Colonic mucosa (tissue), 4 donors: ENCODE measurements at places on chromosomes 5 and 9. TPM values are rescaled to one million over a fixed set of nuclear protein-coding genes. Genes with fewer than 3 reads are reported as not detected.
A peak's percentile ranks its signal among the peaks of the same experiment; 100 is the strongest.

- no peak for DNase-seq
Measured at GRCh38 chr9:93595861-93596365, 19.5 kb downstream of the PHF2 start.

- no peak for DNase-seq
Measured at GRCh38 chr5:33287242-33287641, 153.5 kb upstream of the TARS1 start.

- no peak for DNase-seq
Measured at GRCh38 chr5:67686746-67687145, 490.1 kb upstream of the CD180 start.

GRCh38 chr5:177546258-177546741 is 8.1 kb downstream of the FAM193B start:
- peak; percentile 29 for DNase-seq

- no peak for DNase-seq
Measured at GRCh38 chr5:170131235-170131634, 25.5 kb downstream of the FOXI1 start.

DNA sequence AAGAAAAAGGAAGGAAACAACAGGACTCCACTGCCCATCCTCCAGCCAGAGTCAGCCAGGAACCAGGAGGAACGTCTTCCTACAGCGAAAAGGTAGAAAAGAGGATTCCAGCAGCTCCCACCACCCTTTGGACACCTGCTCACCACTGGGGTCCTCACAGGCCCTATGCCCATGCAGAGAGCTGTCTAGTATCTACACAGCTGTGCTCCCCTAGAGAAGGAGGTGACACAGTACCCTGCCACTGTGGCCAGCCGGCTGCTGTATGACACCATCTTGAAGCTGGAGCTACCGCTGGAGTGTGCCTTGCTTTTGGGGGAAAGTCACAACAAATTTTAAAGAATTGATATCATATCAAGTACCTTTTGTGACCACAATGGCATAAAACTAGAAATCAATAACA is 92.6 kb downstream of the GTF3C4 start:
- DNase-seq = peak; percentile 4

DNA sequence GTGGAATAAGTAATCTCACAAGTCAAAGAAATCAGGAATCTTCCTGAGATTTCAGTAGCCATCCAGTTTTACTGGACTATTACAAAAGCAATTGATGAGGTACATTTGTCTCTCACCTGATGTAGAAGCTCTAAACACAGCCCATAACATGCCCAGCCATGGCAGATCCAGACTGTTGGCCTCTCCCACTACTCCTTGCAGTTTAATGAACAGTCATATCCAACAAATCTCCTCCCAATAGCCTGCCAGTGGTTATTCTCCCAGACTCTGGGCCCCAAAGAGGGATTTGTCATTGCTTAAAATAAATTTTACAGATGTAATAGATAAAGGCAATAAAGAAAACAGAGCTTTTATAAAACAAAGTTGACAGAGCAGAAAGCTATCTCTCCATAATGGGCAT is 80.8 kb downstream of the ZNF608 start:
- no peak for DNase-seq

DNA sequence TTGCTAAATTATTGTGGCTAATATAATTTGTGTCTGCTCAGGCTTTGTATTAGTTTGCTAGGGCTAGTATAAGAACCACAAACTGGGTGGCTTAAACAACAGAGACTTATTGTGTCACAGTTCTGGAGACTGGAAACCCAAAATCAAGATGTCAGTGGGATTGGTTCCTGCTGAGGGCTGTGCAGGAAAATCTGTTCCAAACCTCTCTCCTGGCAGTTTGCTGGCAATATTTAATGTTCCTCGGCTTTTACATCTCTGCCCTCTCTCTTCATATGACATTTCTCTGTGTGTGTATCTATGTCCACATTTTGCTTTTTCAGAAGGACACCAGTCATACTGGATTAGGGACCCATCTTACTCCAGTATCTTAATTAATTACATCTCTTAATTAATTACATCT is 498.8 kb upstream of the CD180 start:
- no peak for DNase-seq

DNA sequence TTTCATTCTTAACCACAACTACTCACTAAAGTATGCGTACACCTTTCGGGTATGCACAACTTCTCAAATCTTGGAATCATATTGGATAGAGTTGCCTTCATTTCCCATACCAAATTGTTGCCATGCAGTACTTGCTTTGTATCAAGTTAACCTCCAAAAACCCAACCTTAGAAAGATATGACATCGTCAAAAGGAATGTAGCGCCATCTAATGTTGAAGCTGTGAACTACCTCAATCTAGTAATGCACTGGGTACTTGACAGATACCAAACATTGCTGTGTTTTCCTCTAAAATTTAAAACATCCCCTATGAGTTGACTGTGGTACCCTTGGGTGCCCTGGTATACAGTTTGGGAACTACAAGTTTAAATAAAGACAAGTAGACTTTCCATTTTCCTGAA is 318.4 kb downstream of the ARL15 start:
- DNase-seq = no peak

- DNase-seq = no peak
Measured at GRCh38 chr5:22372376-22372775, 480.8 kb downstream of the CDH12 start.

DNA sequence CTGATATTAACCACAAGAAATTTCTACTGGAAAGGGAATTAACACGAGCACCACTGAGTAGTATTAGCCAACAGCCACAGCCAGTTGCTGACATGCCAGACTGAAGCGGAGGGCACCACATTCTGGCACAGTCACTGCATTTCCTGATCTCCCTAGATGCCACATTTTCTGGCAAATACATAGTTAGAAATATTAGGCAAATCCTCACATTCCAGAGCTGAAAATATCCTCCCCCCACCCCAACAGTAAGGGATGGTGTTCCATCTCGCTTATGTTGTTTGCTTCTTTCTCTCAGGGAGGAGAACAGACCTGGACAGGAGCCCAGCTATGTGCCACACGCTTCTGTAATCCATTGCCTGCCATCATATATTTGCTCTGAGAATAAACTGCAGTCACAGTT is 32.8 kb upstream of the MCTP1 start:
- no peak for DNase-seq

ZFP2 gene
- total RNA-seq = 0.89 TPM

PRLR gene
- total RNA-seq = 23.7 TPM

CTSL gene
- total RNA-seq = 69.9 TPM

RASEF gene
- total RNA-seq = 36.8 TPM

PPIC gene
- 84.8 TPM for total RNA-seq

SLC34A3 gene
- not detected for total RNA-seq
